ENCODE measurements at places on chromosomes 7 and 10.

DNA sequence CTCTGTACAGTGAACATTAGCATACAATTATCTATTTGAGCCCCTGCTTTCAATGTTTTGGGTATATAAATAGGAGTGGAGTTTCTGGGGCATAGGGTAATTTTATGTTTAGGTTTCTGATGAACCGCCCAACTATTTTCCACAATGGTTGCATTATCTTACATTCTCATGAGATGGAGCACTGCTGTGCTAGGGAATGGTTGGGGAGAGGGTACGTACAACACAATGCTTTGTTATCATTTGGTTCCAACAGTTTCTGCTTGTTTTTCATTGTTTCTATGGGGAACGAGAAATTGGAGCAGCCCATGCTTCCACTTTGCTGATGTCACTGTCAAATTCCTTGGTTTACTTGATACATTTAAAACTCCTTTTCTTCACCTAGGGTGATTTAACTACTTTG lies 1115.3 kb downstream of the REEP3 start:
- DNase-seq = no peak

DNA sequence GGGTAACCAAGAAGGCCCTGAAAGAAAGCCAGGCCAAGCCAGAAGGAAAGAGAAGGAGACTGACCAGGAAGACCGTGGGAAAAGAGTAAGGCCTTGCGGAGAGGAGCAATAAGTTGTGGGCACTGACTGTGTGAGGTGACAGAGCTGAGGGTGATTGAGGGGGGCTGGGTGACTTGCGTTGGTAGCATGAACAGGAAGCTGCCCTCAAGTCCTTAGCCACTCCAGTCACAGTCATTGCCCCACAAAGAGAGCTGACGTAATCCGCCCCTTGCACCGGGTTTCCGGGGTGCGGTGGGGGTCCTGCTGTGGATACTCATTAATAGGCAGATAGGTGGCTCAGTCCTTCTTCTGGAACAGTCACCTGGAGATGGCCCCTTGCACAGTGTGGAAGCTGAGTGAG lies 16.1 kb upstream of the DMBT1 start:
- no peak for DNase-seq

- peak; percentile 3 for DNase-seq
Measured at GRCh38 chr10:47190301-47190700, 109.7 kb upstream of the GDF10 start.

DNA sequence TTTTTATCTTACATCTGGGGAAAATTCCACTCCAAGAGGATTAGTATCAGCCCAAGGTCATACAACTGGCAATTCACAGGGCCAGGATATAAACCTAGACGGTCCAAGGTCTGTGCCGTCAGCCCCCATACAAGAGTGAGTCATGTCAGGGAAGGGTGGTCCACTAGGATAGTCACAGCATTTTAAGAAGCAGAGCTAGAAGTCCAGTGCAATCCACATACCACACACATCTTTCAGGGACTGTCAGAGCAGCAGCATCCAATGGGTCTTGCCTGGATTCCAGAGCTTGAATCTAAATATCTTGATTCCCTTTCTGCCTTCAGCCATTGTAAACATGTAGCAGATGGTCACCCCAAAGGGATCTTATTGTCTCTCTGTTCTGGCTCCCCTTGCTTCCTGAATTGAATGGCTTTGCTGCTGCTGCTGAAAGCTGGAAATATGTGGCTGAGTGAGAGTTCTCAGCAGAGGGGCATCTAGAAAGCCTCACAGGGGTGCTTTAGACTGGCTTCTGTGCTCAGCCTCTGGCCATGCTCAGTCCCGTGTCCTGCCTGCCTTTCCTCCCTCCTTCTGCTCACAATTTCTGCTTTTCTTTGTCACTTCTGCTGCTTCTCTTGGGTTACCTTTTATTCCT lies 9.9 kb upstream of the OR6V1 start:
- DNase-seq = no peak

Measured in NCI-H2029 treated with DMSO at 0.1 percent for 48 hours (cell line).